ENCODE measurements at places on chromosomes 3 and 15. TPM values are rescaled to one million over a fixed set of nuclear protein-coding genes. Genes with fewer than 3 reads are reported as not detected.

DNA sequence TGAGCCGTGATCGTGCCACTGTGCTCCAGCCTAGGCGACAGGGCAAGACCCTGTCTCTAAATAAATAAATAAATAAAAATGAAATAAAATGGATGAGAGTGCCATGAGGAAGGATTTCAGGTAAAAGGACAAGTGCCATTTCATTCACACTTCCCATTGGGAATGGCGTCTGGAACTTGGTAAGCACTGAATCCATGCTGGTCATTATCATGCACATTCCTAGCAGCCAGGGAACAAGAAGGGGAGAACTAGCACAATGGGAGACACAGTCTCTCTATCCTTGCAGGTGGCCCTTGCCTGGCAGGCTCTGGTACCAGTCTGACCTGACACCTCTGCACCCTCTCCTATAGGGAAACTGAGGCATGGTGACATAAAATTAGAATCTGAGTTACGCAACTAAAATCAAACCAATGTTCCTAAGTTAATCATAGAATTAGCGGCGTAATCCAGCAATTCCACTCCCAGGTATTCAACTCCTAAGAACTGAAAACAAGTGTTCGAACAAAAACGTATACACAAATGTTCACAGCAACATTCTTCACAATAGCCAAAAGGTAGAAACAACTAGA is 70.8 kb upstream of the MFGE8 start:
- no peaks in the 10 kb centered on the region for H3K36me3 ChIP-seq
- H3K27me3 ChIP-seq: peaks cover 4% of the 10 kb centered on the region
- no peak for DNase-seq
- no peak overlapping the region for H3K4me3 ChIP-seq
- H3K27ac ChIP-seq: no peak overlapping the region
- H3K4me1 ChIP-seq: no peaks in the 10 kb centered on the region

DNA sequence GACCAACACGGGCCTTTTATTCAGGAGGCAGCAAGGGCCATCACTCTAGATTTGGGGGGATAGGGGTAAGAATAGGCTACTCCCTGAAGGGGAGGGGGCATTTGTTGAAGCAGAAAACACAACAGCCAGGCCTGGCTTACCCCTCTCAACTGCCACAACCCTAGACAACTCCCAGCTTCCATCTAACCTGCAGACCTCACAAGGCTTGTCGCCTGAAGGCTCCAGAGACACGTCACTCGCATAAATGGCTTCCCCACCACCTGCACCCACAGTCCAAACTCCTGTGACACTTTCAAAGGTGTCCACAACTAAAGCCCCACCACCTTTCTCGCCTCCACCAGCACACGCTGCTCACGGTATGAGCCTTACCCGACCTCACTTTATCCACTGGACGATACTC is 14.9 kb downstream of the POLG start:
- H3K36me3 ChIP-seq: peaks cover 91% of the 10 kb centered on the region
- no peak overlapping the region for H3K4me3 ChIP-seq
- H3K27me3 ChIP-seq: no peaks in the 10 kb centered on the region
- DNase-seq: no peak
- peaks cover 30% of the 10 kb centered on the region for H3K4me1 ChIP-seq
- H3K27ac ChIP-seq: no peak overlapping the region

The NOX5 gene
- not detected for total RNA-seq

GRCh38 chr3:175502155-175502554 is 643.0 kb downstream of the NAALADL2 start:
- no peaks in the 10 kb centered on the region for H3K4me1 ChIP-seq
- H3K4me3 ChIP-seq: no peak overlapping the region
- no peak for DNase-seq
- H3K27me3 ChIP-seq: no peaks in the 10 kb centered on the region

GRCh38 chr3:27800261-27800660 is 78.1 kb upstream of the EOMES start:
- no peaks in the 10 kb centered on the region for H3K36me3 ChIP-seq
- H3K4me1 ChIP-seq: peaks cover 8% of the 10 kb centered on the region
- no peak for DNase-seq
- H3K27me3 ChIP-seq: no peaks in the 10 kb centered on the region
- no peak overlapping the region for H3K4me3 ChIP-seq

The PLAAT1 gene
- not detected for total RNA-seq

- DNase-seq: no peak
- H3K27ac ChIP-seq: no peak overlapping the region
- no peak overlapping the region for H3K4me3 ChIP-seq
- H3K27me3 ChIP-seq: no peaks in the 10 kb centered on the region
- peaks cover 15% of the 10 kb centered on the region for H3K4me1 ChIP-seq
These were observed 46.2 kb downstream of the CD200 start for GRCh38 chr3:112379020-112379690.

DNA sequence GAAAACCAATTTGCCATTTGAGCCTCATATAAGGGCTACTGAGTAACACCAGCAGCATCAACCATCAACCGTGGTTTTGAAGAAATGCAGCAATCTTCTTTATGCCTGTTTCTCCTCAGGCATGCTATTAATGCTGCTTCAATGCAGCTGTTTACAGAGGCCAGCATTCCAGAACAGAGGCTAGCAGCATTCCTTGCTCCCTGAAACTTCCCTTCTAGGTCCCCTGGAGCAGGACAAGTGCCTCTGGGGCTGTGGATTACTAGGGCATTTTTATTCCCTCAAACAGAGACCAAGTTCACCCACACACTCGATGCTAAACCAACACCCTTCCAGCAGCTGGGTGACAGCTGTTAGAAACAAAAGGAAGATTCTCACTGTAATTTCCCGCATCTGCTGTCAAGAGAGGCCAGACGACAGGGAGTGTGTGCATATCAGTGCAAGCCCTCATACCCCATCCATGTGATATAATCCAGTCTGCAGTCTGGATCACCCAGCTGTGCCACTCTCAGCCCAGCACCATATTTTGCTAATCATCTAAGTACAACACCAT is 57.5 kb downstream of the HOMER2 start:
- H3K27ac ChIP-seq: no peak overlapping the region
- H3K36me3 ChIP-seq: no peaks in the 10 kb centered on the region
- no peaks in the 10 kb centered on the region for H3K4me1 ChIP-seq
- H3K4me3 ChIP-seq: no peak overlapping the region

DNA sequence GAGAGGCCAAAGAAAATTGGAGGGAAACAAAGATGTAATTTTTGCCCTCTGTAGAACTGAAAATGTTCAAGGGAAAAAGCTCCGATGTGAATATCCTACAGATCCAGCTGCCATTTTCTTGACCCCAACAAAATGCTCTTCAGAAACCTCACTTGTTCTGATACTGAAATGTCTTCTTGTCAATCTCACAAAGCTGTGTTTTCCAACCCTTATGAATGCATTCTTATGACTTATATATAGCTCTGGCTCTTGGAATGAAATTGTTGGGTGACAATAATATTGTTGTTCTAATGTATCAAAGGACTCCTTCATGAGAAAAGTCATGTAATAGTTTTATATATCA is 157.1 kb upstream of the TGFBR2 start:
- no peak for DNase-seq
- no peak overlapping the region for H3K4me3 ChIP-seq
- H3K27me3 ChIP-seq: no peaks in the 10 kb centered on the region
- H3K27ac ChIP-seq: no peak overlapping the region
- no peaks in the 10 kb centered on the region for H3K36me3 ChIP-seq

GRCh38 chr3:135514060-135514448 is 451.5 kb upstream of the PPP2R3A start:
- no peaks in the 10 kb centered on the region for H3K27me3 ChIP-seq
- peaks cover 2% of the 10 kb centered on the region for H3K4me1 ChIP-seq
- no peak for DNase-seq
- no peak overlapping the region for H3K27ac ChIP-seq

- no peak for DNase-seq
- H3K4me3 ChIP-seq: no peak overlapping the region
- H3K27ac ChIP-seq: no peak overlapping the region
- H3K36me3 ChIP-seq: no peaks in the 10 kb centered on the region
- no peaks in the 10 kb centered on the region for H3K27me3 ChIP-seq
These were observed 20.7 kb downstream of the ADAMTS9 start for GRCh38 chr3:64667138-64667537.

The SAMD7 gene
- not detected for total RNA-seq

GRCh38 chr3:15651396-15651795 is 49.9 kb downstream of the BTD start:
- DNase-seq: no peak
- H3K36me3 ChIP-seq: peaks cover 29% of the 10 kb centered on the region
- no peak overlapping the region for H3K4me3 ChIP-seq
- H3K4me1 ChIP-seq: peaks cover 32% of the 10 kb centered on the region
- H3K27me3 ChIP-seq: peaks cover 9% of the 10 kb centered on the region

DNA sequence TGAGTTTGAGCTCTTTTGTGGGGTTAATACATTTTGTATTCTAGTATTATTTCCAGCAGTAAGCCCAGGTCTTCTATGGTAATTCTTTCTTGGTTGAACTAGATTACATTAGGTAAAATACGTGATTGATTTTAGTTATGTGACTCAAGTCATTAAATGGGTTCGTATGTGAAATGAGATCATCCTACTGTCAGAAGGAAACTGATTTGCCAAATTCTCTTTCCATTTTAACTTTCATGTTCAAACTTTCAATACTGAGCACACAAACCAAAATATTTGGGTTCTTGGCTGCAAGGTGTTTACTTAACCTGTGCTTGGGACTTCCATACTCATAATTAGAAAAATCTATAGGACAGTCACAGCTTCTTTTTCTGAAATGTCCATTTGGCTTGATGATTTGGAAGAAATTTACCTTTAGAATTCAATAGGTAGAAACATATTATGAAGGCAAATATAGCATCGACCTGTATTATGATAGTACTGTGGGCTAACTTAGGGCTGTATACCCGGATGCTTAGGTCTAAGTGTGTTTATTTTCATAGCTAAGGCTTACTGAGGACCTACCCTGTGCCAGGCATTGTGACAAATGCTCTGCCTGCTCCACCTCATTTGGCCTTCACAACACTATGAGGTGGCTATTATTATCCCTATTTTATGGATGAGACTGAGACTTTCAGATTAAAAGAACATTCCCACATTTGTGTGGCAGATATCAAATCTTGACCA is 631.8 kb upstream of the GRM7 start:
- DNase-seq: no peak
- no peak overlapping the region for H3K27ac ChIP-seq
- no peaks in the 10 kb centered on the region for H3K36me3 ChIP-seq
- H3K27me3 ChIP-seq: no peaks in the 10 kb centered on the region

DNA sequence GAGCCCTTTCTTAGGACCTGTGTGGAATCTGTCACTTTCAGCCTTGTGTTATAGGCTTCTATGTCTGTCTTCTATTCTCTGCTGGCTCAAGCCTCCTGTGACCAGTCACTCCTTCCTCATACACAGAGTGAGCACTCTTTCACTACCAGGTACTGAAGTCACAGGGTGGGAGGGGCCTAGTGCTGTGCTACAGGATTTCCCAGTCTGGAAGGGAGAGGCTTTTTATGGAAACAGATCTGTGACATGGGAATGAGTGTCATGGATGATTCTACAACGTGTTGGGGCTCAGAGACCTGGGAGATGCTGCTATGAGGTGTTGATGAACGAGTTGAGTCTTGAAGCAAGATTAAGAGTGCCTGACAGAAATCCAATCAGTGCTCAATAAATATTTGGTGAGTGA is 100.5 kb downstream of the PDCD6IP start:
- H3K36me3 ChIP-seq: no peaks in the 10 kb centered on the region
- no peak for DNase-seq
- no peaks in the 10 kb centered on the region for H3K4me1 ChIP-seq
- no peak overlapping the region for H3K27ac ChIP-seq
- peaks cover 6% of the 10 kb centered on the region for H3K27me3 ChIP-seq

- no peaks in the 10 kb centered on the region for H3K36me3 ChIP-seq
- peak; percentile 33 for DNase-seq
- peaks cover 2% of the 10 kb centered on the region for H3K27me3 ChIP-seq
- H3K4me1 ChIP-seq: peaks cover 9% of the 10 kb centered on the region
- no peak overlapping the region for H3K27ac ChIP-seq
- H3K4me3 ChIP-seq: no peak overlapping the region
These were observed 25.3 kb downstream of the ADGRG7 start for GRCh38 chr3:100634493-100635272.

DNA sequence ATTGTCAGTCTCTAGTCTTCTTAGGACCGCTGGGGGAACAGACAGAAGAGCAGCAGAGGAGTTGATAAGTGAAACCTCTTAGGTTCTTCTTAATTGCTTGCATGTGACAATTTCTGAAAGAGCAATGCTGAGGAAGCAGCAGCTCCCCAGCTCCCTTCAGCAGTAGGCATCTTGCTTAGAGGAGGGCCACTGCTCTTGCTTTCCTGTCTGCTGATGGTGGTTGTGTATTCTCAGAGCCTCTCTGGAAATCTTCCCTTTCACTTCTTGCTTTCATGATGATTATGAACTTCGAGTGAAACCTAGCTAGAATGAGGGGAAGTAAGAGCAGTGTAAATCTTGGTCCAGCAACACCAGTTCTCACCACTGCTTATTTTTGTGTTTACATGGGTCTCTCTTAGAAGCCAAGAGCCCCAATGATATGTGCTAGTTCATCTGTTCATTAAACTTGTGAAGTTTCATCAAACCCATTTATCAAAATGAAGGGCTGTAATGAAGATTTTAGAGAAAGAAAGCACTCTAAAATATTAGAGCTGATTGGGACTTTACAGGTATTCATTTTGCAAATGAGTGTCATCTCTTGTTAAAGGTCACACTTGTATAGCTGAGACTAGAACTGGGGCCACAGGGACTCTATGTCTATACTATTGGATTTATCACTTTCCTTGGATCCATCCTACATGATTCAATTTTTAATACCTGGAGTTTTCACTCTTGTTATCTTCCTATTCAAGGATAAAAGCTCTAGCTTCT is 246.7 kb downstream of the LPP start:
- peaks cover 6% of the 10 kb centered on the region for H3K36me3 ChIP-seq
- H3K4me3 ChIP-seq: no peak overlapping the region
- peak; percentile 18 for DNase-seq

DNA sequence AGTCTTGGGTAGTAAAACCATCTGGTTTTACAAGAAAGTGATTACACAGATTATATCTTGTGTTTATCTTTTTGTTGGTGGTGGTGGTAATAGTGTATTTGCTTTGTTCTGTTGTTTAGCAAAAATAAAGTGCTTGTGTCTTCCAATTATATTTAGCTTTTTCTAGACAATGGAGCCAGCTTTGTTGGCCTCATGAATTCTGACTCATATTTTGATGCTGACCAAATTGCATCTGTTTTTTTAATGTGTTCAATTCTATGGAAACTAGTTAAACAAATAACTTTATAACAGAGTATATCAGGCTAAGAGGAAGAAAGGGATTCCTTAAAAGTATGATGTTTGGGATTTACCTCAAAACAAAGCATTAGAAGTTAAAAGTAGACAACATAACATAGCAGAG is 69.3 kb upstream of the BFSP2 start:
- no peak overlapping the region for H3K27ac ChIP-seq
- no peaks in the 10 kb centered on the region for H3K36me3 ChIP-seq
- H3K4me3 ChIP-seq: no peak overlapping the region
- DNase-seq: no peak
- H3K27me3 ChIP-seq: peaks cover 8% of the 10 kb centered on the region
